Panc1 (cell line): ENCODE measurements at places on chromosomes 6 and 20.

DNA sequence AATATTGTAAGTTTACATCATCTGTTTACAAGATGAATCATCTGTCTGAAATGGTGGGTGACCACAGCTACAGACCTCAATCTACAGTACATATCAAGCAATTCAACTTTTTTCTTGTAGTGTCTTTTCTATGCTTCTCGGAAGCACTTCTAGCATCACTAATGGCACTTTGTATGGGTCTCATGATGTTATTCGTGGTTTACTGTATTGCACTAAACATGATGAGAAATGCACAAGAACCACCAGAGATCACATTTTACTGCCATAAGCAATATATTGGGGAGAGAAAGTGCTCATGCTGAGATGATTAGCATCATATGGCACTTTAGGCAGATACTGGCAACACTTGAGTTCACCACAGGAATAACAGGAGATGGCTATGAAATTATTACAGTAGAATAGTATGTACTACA is 15.4 kb upstream of the BTBD3 start:
- DNase-seq, result no peak

- DNase-seq, result no peak
These were observed 82.0 kb downstream of the SMPDL3A start for GRCh38 chr6:122871079-122871478.

GRCh38 chr6:40077315-40077714 is 143.1 kb upstream of the MOCS1 start:
- DNase-seq, result no peak

DNA sequence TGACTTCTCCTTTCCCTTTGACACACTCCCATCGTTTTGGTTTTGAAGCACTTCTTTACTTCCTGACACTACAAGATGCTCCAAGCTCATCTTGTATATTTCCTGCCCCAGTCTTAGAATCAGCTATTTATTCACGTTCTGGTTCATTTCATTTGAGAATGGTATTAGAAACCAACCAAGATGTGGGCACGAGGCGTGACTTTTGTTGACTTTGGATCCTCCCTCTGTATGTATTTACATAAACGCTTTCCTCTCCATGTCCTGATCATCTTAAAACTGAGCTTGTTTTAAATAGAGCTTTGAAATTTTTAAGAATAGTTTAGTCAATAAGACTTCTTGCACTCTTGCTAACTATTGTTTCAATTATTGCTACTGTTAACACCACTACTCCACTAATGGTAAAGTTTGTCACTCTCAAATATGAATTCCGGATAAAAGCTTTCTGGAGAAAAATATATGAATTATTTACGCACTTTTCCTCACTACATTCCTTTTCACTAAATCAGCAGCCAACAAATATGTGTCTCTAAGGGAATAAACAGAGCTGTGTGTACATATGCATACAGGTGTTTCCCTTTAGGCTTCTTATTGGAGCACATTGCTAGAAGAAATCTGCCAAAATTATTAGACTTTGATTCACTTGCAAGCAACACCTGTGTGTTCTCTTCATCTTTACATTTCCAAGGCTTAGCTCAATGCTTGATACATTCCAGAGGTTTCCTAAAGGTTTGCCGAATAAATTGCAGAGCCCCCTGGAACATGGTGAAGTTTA is 77.3 kb upstream of the TMEM244 start:
- DNase-seq, result no peak

DNA sequence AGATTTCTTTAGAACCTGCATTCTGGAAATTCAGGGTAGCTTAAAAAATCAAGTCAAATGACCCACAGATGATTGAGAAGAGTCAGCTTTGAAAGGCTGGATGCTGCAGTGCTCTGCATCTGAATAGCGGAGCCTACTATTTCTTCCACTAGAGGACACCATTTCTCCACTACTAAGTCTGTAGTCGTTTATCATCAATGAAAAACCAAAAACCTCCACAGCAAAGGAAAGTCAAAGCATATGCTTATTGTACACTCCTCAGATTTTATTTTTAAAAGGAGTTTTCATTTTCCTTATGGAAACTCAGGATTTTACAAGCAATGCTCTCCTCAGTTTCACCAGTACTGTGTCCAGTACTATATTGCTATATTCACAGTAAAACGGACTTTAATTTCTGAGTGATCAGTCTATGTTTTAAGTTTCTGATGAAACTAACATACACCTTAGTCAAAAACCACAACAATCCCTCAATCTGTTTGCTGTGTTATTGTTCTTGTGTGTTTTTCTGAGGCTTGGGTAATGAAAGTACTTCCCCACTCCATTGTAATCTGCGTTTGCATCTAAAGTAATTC is 50.5 kb upstream of the ENPP5 start:
- DNase-seq, result peak; percentile 33

DNA sequence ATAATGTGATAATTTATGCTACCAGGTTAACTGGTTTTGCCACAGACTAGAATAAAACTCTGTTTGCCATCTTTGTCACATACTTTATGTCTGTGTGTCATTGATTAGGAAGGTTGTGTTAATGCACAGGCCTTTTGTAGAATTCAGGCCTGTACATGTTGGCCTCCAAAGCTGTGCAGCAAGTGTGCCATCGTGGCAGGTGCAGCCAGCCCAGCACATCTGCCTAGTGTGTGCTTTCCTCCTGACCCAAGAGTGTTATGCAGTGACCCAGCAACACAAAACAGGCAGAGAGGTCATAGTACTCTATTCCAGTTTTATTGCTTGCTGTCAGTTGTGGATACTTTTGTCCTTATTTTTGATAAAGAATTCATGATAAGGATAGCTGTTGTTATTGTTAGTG is 3.7 kb downstream of the MAP3K4 start:
- no peak for DNase-seq

- DNase-seq, result no peak
These were observed 4.8 kb downstream of the HRH3 start for GRCh38 chr20:62215020-62215990.

DNA sequence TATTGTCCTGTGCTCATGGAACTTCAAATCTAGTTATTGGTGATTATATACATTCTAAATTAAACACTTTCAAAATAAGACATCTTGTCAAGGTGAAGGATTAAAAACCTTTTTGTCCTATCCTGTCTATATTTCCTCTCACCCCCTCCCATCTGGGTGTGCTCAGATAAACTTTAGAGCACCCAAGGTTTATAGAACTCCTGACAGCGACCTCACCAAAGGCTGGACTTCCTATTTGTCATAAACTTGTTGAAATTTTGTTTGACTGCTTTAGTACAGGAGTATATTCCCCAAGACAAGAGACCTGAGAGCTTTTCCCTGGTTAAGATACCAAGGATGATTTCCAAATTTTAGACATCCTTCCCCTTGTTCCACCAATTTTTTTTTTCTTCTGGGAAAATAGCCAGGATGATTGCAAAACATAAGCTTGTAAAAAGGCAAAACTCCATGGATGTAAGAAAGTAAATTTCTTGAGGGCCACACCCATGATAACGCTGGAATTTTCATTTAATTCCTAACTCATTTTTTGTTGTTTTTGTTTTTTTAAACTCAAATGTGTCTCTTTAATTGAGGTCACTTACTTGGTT is 33.0 kb downstream of the CARMIL1 start:
- DNase-seq, result no peak

DNA sequence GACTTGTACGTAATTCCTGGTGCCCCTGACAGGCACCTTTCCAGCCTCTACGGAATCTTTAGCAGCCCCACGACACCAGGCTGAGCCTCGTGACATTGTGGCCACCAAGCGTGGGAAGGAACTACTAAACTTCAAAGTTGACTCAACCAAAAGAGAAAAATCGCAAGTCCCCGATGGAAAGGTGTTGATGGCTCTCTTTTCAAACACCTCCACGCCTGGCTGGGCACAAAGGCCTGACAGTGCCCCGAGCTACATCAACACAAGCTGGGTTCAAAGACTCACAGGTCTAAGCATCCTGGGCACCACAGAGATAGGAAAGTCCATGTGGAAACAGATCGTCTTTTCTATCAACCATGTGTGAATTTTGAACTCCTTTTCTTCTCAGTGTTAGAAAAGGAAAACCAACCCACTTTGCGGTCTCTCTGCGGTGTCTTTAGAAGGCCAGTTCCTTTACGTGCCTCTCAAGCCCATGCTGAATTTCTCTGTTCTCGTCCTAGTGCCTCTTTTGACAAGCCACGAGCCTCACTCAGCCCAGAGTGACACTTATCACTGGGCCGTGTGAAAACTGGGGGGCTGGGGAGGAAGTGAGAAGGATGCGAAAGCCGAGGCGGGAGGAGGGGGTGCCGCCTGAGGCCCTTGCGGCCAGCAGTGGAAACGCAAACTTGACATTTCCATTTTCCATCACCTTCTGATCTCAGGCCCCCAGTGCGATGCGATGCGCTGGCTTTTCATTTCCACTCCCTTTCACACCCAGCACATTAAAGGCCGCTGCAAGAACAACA is 59.4 kb downstream of the GFOD1 start:
- DNase-seq, result no peak

GRCh38 chr20:59014680-59015389 is 4.4 kb upstream of the TUBB1 start:
- no peak for DNase-seq

DNA sequence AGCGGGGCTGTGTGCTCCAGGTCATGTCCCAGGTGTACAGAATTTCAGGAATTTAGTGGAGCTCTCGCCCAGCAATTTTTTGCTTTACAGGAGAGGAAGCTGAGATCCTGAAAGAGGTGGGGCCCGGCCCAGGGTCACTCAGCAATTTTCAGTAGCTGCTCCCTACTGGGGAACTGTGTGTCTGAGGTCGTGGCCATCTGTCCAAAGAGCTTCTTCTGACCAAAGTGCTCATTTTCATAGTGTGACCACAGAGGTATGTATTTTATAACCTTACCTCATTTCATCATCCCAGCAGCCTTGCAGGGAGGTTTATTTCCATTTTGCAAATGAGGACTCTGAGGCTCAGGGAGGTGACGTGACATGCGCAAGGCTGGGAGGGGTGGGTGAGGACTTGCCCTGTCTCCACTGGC is 46.3 kb downstream of the FAM209B start:
- no peak for DNase-seq

GRCh38 chr6:137775720-137776119 is 91.3 kb upstream of the TNFAIP3 start:
- no peak for DNase-seq

GRCh38 chr20:59805786-59806577 is 127.5 kb downstream of the SYCP2 start:
- no peak for DNase-seq

- DNase-seq, result no peak
These were observed 18.7 kb downstream of the SGK1 start for GRCh38 chr6:134299236-134299635.

GRCh38 chr6:34887753-34888513 is at the start of gene TAF11:
TAF11 (minus strand) TSS chr6:34888042; CDS start chr6:34887957, 85 bp downstream.
- peak; percentile 81 for DNase-seq

DNA sequence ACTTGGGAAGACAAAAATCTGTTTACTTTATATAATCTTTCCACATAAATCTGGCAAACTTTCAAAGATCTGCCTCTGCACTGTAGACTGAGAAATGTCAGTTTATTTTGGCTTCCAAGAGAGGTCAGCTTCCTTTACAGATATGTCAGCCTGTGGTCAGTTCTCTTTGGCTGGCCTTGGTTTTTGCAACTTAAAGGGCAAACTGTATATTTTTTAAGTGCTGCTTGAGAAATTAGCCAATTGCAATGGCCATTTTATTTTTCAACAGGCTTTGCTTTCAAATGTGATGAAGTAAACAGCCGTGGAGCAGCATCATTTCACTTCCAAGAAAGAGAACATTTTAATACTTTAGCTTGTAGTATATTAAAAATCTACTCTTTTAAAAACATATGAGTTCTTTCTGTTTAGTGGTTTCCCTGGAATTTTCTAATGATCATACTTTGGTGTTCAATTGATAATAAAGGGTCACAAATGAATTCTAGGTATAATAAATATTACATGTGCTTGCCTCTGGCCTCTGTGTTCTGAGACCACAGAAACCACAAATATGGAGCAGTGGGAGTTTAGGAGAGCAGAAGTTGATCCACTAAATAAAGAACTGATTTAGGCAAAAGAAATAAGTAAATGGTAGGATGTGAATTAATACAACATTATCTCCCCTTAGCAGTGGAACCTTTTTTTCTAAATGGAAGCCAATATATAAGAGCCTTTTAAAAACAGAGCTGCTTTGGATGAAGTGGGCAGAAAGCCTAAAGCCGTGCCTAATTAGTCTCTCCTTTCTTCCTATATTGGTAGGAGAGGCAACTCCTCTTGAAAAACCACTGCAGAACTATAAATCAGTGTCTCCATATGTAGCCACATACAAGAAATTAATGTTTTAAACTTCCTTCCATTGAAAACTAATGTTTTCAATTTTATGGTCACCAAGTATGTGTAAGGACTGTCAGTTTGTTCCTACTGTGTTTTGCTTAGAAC is 16.2 kb downstream of the ADGRB3 start:
- no peak for DNase-seq

DNA sequence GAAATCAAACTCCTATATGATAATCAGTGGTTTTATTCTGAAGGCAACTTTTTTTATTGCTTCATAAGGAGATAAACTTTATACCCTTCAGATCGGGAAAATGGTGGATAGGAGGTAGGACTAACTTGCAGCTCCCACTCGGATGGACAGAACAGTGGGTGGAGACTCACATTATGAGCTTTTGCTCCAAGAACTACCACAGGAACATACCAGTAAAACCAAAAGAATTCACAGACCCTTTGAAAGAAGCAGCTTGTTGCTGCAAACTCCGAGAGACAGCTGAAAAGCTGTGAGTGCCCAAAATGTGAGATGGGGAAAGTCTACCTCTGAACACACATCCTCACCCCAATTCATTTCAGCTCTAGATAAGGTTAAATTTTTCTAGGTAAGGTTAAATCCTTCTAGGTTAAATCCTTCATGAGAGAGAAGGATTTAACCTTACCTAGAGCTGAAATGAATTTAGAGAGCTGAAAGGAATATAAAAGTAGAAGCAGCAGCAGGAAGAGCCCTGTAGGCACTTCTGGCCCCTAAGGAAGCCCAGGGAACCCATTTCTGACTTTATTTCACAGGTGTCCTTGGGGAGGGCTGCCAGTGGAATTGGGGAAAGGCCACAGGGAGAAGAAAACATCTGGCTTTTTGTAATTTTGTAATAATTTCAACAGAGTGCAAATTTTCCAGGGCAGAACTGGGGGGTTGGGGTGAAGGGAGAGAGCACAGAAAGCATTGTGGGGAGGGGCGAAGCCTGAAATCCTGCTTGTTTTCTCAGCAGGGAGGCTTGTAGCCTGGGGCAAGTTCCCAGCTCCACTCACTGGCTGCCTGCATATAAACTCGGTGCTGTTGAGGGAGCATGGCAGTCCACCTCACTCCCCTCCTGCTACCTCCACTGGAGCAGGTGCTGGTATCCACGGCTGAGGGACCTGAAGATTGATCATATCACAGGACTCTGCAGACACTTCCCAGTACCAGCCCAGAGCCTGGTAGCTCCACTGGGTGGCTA is 65.9 kb upstream of the HCRTR2 start:
- no peak for DNase-seq

GRCh38 chr20:59221707-59222252 is 58.2 kb downstream of the ZNF831 start:
- no peak for DNase-seq

GRCh38 chr6:99364026-99364425 is 14.6 kb upstream of the FAXC start:
- DNase-seq, result no peak

DNA sequence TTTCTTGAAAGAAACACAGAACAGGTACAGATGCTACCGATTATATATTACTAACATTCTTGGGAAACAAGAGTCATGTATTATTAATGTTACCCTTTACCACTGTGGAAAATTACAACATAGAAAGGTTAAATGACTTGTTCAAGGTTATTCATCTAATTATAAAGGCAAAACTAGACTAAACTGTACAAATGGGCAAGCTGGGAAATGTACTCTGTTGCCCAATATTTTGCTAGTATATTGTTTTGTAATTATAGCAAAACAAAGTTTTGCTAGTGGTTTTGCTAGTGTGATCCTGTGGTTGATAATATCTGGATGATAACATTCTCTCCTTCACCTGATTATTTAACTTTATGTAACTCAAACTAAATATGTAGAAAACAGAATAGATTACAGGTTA is 96.5 kb downstream of the TINAG start:
- no peak for DNase-seq
